ENCODE measurements at places on chromosomes 6 and 20.

DNA sequence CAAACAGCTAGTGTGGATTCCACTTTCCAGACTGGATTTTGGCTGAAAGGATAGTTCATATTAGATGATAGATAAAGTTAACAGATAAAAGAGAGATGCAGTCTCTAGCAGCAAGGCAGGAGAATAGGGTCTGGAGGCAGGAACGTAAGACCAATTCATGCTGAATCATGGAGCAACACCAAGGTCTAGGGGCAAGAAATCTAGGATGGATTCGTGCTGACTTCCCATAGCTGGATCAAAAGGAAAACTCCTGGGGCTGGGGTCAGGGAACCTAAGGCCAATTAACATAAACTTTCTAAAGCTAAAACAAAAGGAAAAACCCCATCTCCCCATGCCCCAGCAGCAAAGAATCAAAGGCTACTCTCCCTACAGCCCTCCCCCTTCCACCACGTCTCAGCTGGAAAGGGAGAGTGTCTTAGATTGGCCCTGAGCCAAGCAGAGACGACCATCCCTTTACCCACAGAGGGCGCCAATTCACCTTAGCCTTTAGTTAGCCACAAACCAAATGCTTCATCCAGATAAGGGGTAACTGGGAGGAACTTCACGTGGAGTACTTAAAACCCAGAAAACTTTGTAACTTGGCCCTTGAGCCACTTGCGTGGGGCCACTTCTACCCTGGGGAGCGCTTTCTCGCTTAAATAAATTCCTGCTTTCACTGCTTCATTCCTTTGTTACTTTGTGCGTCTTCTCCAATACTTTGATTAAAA lies 7.6 kb downstream of the TREM1 start:
- DNase-seq, result no peak

DNA sequence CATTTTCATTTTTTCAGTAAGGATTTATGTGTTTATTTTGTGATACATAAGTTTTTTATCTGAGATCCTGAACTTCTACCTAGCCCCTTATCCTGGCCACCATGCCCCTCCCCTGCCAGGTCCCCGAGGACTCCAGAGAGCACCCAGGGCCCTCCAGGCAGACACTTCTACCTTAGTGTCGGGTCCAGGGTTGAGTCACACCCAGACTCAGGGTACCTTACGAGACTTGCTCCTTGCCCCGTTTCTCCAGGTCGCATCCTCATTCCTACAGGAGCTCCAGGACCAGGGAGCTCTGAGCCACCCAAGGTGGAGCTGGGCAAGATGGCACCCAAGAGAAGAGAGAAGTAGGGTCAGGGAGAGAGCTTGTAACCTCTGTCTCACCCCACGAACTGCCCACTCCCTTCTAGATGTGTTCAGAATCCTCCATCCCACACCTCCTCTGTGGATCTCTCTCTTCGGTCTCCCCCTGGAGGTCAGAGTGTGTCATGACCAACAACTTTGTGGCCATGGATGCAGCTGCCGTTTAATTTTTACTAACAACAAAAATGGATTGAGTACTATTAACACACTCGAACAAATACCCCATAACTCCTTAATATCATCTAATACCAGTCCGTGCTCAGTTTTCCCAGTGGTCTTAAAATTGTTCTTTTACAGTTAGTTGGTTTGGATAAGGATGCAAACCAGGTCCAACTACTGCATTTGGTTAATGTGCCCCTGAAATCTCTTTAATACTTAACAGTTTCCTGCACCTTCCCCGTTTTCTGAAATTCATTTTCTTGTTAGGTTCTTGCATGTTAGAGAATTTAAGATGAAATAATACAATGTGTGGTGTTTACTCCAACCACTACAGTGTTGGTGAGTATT lies 130.6 kb upstream of the INSM1 start:
- peak; percentile 1 for DNase-seq

DNA sequence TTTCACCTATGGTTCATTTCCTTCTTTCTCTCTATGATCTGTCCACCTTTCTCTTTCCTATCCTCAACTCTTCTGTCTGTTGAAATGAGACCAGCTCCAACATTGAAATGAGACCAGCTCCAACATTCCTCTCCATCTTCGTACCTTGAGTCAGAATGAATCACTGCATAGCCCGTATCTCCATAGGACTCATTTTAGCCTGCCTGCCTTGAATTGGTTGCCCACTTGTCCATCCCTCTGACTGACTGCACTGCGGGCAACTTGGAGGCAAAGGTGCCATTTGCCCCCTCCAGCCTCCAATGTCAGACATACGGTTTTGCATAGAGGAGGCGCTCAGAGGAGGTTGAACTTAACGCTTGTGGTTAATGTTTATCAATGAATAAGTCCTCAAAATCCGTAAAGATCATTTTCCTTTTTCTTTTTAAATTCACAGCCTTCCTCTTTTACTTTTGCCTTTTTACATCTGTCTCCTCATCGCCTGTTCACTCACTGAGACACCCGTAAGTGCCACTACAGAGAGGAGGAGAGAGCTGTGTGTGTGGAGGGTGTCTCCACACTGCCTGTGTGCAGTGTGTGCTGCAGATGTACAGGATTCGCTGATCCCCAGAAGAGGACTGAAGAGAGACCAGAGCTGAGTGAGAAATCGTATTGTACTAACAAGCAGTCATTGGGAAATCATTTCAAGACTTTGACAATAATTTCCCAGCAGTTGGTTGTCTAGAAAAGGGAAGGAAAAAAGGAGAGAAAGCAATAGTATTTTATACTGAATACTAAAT lies 579.6 kb upstream of the MAP3K7 start:
- no peak for DNase-seq

GRCh38 chr6:33570806-33571636 lies 9.1 kb downstream of the BAK1 start:
- DNase-seq, result peak; percentile 10

- DNase-seq, result no peak
Observed at GRCh38 chr20:17933121-17933520, 35.5 kb downstream of the SNX5 start.

DNA sequence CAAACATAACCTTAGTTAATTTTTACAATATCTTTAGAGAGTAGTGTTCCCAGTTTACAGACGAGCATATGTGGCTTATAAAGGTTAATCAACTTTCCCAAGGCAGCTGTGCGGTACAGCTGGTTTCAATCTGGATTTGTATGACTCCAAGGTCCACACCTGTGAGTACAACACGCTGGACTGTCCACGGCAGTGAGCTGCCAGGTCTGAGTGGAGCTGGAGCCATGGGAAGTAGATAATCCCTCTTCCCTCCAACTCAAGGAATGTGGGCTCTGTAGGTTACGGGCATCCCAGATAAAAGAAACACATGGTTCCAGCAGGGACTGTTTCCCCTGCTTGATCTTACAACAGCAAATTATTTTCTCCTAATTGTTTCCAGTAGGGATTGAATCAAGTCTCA lies 102.2 kb downstream of the SOD2 start:
- no peak for DNase-seq

GRCh38 chr20:48490961-48491831 lies 336.6 kb downstream of the PREX1 start:
- no peak for DNase-seq

DNA sequence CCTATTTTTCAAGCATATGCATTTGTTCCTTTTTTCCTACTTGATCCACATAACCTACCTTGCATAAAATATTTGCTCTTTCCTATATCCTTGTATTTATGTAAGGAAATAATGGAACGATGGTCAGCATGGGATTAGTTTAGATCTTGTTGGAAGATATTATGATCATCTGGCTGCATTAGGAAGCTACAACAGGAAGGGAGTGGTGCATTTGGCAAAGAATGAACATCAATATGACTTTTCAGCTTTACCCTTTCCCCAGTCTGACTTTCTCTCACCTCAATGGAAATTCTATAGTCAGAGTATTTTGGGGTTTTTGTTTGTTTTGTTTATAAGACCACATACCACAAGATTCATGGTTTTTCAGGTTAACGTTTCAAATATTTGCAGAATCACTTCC lies 66.0 kb downstream of the HS3ST5 start:
- no peak for DNase-seq

GRCh38 chr6:157471077-157471686 lies 90.2 kb downstream of the ZDHHC14 start:
- DNase-seq, result no peak

DNA sequence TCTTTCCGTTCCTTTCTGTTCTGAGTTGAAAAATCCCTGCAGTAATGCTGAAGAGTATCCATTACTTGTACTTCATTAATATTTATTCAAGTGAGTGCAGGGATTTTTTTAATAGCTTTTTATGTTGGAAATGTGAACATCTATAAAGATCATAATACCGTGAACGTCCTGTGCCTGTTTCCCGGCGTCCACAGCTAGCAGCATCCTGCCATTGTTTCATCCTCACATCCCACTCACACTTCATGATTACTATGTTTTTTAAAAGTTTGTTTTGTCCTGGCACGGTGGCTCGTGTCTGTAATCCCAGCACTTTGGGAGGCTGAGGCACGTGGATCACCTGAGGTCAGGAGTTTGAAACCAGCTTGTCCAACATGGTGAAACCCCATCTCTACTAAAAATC lies 54.3 kb downstream of the SASH1 start:
- no peak for DNase-seq

DNA sequence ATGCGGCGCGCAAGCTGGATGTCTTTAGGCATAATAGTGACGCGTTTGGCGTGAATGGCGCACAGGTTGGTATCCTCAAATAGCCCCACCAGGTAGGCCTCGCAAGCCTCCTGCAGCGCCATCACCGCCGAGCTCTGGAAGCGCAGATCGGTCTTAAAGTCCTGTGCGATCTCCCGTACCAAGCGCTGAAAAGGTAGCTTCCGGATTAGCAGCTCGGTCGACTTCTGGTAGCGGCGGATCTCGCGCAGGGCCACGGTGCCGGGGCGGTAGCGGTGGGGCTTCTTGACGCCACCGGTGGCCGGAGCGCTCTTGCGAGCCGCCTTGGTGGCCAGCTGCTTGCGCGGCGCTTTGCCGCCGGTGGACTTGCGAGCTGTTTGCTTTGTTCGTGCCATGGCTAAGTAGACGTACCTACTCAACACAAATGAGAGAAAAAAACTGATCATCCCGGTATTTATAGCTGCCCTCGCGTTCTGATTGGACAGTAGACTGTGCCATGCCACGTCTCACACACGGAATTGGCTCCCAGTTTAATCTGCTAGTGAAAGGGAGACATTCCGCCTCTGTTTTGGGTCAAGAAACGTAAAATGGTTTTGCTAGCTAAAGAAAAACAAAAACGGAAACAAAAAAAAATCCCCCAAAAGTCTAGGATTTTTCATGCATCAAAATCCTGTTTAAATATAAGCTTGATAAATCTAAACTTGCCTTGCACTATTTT lies 40.1 kb downstream of the OR2B2 start:
- no peak for DNase-seq

DNA sequence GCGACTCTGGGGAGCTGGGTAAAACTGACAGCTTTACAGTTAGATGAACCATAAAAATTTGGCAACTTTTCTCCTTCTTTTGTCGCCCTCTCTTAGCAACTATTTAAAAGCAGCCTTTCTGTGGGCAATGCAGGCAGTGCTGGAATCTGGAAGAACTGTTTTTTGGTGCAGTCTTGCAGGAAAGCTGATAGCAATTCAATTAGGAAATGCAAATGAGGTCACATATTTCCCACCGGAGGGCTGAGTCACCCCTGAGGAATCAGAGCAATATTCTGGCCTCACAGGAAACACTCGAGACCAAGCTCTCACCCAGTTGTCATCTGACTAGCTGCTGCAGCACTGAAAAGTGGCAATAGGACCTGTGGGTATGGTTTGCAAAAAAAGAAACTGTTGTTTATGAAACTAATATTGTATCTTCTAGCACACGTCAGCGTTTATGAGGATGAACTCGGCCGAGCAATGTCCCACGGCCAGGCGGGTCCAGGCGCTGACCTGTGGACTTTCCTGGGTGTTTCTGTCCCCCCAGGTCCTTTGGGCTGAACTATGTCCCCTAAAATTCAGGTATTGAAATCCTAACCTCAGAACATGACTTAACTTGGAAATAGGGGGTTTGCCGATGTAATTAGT lies 312.3 kb downstream of the TAF4 start:
- no peak for DNase-seq

DNA sequence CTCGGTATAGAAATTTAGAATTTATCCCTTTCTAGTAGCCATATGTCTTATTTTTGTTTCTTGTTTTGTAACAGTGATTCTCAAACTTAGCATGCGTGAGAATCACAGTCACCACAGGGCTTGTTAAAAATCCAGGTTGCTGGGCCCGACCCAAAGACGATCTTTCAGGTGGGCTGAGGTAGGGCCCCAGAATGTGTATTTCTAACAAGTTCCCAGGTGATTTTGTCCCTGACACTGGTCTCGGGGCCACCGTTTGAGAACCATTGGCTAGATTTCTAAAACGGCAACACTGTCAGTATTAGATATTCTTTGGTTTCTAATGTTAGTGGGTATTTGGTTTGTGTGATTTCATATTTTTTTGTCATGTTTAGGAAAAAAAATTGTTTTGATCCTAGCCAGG lies 9.9 kb downstream of the PFDN4 start:
- DNase-seq, result no peak

- no peak for DNase-seq
Observed at GRCh38 chr20:16472045-16472872, 101.0 kb downstream of the KIF16B start.

DNA sequence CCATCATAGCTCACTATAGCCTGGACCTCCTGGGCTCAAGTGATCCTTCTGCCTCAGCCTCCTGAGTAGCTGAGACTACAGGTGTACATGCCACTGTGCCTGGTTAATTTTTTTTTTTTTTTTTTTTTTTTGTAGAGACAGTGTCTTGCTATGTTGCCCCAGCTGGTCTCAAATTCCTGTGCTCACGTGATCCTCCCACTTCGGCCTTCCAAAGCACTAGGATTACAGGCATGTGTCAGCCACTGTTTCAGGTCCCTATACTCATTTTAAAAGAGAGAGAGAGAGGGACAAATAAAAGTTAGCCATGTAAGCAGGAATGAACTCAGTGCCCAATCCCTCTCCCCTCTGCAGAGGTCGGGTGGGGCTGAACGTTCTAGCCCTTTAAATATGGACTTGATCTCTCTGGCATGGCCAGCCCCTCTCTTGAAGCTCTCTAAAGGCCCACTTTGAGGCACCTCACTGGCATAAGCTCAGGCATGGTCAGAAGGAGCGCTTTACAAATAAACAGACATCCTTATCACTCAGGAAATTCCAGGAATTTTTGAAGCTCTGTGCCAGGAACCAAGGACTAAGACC lies 9.0 kb upstream of the SERPINB1 start:
- no peak for DNase-seq

DNA sequence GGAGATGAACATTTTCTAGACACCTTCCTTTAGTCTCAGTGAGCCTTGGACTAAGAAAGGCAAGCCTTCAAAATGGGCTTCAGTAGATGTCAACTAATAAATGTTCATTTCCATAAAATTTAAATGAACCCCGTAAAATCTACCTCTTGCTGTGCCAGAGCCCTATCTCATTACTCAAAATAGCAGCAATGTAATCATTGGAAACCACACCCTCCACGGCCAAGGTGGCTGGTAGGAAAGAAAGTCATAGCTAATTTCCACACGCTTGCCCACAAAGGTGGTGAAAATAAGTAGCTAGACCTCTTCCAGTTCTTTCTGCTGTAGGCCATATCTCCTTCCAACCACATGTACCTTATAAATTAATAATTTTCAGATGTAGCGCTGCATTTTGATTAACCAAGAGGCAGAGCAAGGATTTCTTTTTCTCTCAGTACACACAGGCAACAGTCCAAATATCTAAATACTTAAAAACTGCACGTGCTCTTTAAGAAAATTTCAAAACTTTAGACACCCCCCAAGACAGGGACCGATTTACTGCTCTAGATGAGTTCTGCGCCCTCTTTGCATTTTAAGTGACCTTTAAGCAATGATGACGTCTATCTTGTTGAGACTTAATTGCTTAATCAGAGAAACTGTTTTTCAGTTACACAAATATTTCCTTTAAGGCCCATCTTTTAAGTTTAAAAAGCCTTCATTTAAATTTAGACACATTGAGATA lies 290.8 kb downstream of the ZNF217 start:
- no peak for DNase-seq

- DNase-seq, result no peak
Observed at GRCh38 chr20:3646067-3646440, 17.1 kb downstream of the GFRA4 start.

Measured in cerebellar nuclear complex (tissue), 1 donor.